ENCODE measurements at places on chromosomes 13 and 19. TPM values are rescaled to one million over a fixed set of nuclear protein-coding genes. Genes with fewer than 3 reads are reported as not detected.

DNA sequence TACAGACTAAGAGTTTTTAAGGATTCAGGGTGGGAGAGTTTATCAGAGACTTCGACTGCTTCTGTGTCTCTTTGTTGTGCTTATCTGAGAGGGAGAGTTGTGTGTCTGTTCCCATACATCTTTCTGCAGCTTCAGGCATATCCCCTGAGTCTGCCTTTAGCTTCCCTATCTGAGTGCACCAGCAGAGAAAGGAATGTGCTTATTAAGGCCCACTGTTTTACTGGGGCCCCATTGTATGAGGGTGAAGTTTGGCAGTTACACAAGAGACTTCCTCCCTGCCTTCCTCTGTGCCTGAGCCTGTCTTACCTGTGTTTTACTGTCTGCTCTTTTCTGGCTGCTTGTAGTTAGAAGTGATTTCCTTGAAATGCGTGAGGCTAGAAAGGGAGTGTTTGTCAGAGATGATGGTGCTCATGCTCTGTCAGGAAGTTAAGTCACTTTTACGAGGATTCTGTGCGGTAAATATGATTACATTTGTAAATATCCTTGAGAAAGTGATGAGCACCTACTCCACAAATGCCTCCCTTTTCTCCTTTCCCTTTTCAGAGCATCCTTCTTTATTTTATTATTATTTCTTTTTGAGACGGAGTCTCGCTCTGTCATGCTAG lies 1228.9 kb upstream of the MIR17HG start:
- no peak for DNase-seq

- DNase-seq = no peak
Measured at GRCh38 chr19:17686592-17687024, 1.5 kb downstream of the UNC13A start.

DNA sequence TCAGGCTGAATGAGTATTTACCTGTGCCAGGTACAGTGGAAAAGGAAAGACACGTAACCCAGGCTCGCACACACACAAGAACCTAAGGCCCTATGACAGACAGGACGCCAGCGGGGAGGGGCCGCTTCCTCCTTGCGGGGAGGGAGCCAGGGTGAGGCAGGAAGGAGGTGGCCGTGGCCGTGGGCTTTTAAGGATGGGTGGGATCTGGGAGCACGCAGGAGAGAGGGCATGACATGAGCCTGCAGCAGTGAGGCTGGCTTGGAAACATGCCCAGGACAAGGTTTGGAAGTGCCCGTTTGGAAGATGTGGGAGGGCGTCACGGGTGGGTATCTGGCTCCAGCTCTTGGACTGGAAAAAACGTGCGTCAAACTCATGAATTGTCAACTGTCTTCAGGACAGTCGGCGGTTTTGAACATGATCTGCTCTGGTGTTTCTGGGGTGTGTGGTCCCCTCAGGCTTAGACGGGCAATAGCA lies 20.1 kb downstream of the SH3GL1 start:
- DNase-seq = no peak

- no peak for DNase-seq
Measured at GRCh38 chr13:94236872-94237271, 242.6 kb downstream of the DCT start.

DNA sequence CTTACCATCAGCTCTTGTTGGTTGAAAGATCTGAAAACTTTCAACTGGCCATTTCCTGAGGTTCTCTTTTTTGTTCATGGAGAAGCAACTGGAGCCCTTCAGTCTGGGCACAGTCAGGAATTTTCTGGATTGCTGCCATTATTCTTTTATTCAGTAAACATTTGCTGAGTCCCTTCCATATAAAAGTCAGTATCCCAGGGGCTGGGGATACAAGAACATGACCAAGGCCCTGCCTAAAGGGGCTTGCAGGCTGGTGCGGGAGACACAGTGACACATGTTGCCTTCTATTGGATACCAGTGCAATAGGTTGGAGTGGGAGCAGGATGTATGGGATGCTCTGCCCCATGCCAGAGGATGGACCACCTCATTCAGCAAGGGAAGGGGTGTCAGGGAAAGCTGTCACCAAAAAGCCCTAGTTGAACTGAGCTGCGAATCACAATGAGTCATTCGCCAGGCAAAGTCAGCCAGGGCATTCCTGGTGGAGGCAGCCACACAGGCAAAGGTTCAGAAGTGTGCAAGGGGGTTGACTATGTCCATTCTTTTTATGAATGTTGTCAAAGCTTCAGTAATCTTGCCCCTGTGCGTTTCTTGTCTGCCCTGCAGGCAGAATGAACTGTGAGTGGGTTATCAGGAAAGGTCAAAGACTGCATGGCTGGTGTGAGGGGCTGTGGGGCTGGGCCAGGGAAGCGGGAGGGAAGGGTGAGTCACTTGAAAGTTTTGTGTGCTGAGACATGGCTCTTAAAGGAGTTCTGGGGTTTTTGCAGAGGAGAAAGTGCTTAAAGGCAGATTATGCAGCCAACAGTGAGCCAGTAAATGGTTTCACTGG lies 395.9 kb downstream of the KCNRG start:
- DNase-seq = no peak

GRCh38 chr19:31352782-31353651 lies 3.8 kb upstream of the TSHZ3 start:
- no peak for DNase-seq

The ZNF324B gene
- polyA plus RNA-seq = 7.2 TPM

The DUXA gene
- polyA plus RNA-seq = not detected

The CACNA1A gene
- 2.0 TPM for polyA plus RNA-seq

The ZNF578 gene
- 8.6 TPM for polyA plus RNA-seq

The ZNF546 gene
- polyA plus RNA-seq = 11.2 TPM

The FUT6 gene
- 12.7 TPM for polyA plus RNA-seq

Measured in renal pelvis (tissue), 12 donors.